Occipital lobe (tissue), 3 donors: ENCODE measurements at places on chromosomes 5 and 9. TPM values are rescaled to one million over a fixed set of nuclear protein-coding genes. Genes with fewer than 3 reads are reported as not detected.

The ANKRD18A gene
- total RNA-seq, result 6.9 TPM

GRCh38 chr5:73365990-73366667, 82.4 kb downstream of the FOXD1 start:
- no peak for DNase-seq

DNA sequence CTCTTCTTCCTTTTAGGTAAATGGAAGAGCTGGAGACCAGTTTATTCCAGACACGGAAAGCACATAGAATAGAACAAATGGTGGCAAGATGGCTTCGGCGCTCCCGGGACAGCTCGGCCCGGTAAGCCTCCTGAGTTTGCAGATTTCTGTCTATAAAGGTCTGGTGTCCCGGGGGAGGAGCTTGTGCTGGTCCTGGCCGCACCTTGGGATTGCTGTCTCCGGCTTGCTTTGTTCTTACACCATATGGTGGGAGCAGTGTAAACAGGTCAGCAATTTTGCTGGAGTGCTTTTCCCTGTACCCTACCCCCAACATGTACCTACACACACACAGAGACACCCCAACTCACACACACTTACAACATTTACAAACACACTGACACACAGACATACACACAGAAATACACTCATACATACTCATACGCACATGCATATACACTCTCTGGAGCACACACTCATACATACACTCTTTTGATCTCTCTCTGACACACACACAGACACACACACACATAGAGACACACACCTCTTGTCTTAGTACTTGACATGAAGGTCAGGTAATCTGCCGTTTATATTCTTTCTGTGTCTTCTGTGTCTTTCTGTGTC, 42.0 kb downstream of the FRMPD1 start:
- no peak for DNase-seq

DNA sequence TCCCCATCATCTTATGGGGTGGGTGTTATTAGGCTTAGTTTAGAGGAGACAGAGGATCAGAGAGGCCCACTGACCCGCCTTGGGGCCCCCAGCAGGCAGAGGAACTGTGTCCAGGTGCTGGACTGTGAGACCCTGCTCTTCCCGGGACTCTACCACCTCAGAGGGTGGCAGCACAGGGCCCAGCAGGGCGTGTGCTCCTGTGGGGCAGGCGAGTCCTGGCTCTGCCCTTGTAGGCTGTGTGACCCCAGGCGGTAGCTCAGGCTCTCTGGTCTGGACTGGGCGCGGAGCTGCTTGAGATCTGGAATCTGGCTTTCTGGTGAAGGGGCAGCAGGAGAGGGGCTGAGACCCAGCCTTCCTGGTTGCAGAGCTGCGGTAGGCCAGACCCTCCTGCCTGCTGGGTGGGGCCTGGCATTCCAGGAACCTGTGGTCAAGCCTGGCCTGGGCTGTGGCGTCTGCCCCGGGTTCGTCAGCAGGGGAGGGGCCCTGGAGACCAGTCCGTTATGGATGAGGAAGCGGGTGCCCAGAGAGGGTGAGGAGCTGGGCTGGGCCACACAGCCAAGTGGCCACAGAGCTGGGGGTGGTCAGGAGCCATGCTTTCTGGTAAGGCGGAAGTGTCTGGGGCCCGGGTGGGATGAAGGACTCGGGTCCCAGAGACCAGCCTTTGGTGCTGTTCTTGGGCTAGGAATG, 46.5 kb downstream of the RXRA start:
- no peak for DNase-seq

The PDLIM4 gene
- 3.1 TPM for total RNA-seq

DNA sequence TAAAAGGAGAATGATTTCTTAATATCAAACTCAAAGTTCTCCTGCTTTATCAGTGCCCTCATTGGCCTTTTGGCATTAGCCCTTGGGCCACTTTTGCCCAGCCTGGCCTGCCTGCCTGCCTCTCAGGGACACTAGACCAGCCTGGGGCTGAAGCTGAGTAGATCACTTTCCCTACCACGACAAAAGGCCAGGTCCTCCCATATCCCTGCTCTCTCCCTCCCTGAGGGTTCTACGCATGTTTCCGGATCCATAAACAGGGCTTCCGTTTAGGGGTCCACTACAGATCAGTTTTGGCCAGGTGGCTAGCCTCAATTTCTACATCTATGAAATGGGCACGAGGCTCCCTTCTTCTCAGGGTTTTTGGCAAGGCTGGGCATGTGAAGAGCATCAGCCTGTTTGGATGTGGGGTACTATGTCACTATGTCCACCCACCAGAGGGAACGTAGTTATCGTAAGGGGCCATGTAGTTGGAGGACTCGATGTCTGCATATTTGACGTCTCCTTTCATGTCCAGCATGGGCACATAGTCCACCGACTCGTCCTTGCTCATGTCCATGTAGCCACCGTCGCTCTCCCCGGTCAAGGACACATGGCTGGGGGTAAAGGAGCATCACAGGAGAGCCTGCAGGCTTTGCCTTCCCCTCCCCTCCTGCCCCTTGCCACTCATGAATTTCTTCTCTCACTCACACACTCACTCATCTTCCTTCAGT, 34.0 kb downstream of the PDGFRB start:
- DNase-seq, result no peak

DNA sequence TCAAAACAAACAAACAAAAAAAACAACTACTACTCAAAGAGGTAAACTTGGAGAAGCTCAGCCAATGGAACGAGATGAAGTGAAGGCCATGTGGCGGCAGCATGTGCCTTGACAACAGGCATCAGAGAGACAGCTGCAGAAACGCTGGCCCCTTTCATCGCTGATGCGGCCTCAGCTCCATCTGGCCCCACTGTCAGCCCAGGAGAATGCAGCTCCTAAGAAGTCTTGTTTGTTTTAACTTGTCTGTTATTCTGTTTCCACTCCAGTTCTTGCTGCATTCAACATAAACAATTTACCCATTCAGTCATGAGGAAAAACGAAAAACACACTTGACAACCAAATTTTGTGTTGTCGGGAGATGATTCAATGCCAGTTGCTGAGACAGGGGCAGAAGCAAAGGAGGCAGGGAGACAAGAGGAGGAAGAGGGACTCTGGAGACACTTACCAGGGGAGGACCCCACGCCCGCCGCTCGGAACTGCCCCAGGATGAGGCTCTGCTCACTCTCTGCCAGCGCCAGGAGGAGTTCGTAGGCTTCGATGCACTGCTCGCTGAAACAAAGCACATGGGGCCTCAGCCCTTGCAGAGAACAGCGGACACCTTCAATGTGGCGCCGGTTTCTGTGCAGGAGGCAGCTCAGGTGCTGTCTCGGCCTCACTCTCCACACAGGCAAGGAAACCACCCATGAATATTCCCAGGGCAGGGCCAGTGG, 91.2 kb downstream of the DCP2 start:
- DNase-seq, result no peak

- DNase-seq, result no peak
Measured at GRCh38 chr5:156004754-156005153, 322.2 kb upstream of the SGCD start.

The FGFR4 gene
- 1.6 TPM for total RNA-seq
